H1 (cell line): ENCODE measurements at places on chromosomes 13 and 19. TPM values are rescaled to one million over a fixed set of nuclear protein-coding genes. Genes with fewer than 3 reads are reported as not detected.

GRCh38 chr13:58858870-58859371, 1227.4 kb downstream of the PCDH17 start:
- H3K4me3 ChIP-seq, result no peak overlapping the region
- H3K36me3 ChIP-seq, result no peaks in the 10 kb centered on the region
- H3K27ac ChIP-seq, result no peak overlapping the region
- no peak for DNase-seq
- H3K4me1 ChIP-seq, result no peaks in the 10 kb centered on the region
- H3K27me3 ChIP-seq, result no peaks in the 10 kb centered on the region

GRCh38 chr19:40778706-40779284, 748 bp downstream of the RAB4B start:
- peak overlapping the region; percentile 81; the same call in 1 of the 2 replicates for H3K27ac ChIP-seq
- peaks cover 4% of the 10 kb centered on the region for H3K4me1 ChIP-seq

GRCh38 chr19:10332158-10332964, 968 bp downstream of the RAVER1 start:
- H3K27ac ChIP-seq, result peak overlapping the region; percentile 76
- no peak for DNase-seq
- H3K36me3 ChIP-seq, result peaks cover 29% of the 10 kb centered on the region
- peaks cover 19% of the 10 kb centered on the region for H3K4me1 ChIP-seq

GRCh38 chr19:3398114-3398899, 31.9 kb downstream of the NFIC start:
- no peaks in the 10 kb centered on the region for H3K36me3 ChIP-seq
- H3K4me3 ChIP-seq, result no peak overlapping the region
- no peak overlapping the region for H3K27ac ChIP-seq
- DNase-seq, result no peak
- peaks cover 3% of the 10 kb centered on the region for H3K4me1 ChIP-seq

- H3K27me3 ChIP-seq, result no peaks in the 10 kb centered on the region
- H3K27ac ChIP-seq, result no peak overlapping the region
- no peak for DNase-seq
- no peak overlapping the region for H3K4me3 ChIP-seq
- no peaks in the 10 kb centered on the region for H3K4me1 ChIP-seq
Measured at GRCh38 chr13:76677043-76677442, 209.2 kb downstream of the KCTD12 start.

GRCh38 chr19:55390461-55390880, 4.7 kb downstream of the RPL28 start:
- H3K27me3 ChIP-seq, result no peaks in the 10 kb centered on the region
- H3K36me3 ChIP-seq, result peaks cover 27% of the 10 kb centered on the region
- no peak overlapping the region for H3K4me3 ChIP-seq
- no peak overlapping the region for H3K27ac ChIP-seq
- H3K4me1 ChIP-seq, result peaks cover 42% of the 10 kb centered on the region

DNA sequence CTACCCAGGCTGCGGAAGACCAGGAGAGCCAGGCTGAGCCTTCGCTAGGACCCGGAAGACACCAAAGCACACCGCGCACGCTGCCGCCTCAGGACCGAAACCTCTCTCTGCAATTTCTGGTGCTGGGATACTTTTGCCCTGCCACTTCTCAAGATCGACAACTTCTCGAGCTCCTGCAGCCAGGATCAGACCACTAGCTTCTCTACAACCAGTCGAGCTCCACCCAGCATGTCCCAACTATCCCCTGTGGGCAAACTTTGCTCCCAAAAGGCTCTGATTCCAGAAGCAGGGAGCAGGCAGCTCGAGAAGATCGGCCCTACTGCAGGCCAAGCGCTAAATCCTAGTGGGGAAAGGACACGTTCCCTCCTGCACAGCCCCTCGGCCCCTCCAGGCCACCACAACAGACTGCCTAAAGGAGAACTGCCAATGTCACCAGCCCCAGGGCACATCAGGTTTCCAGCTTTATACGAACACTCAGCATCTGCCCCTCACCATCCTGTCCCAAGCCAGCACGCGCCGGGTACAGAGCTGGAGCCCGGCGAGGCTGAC, 979 bp downstream of the AKAP8 start:
- peak overlapping the region; percentile 97 for H3K27ac ChIP-seq
- peaks cover 6% of the 10 kb centered on the region; the same call in 1 of the 2 replicates for H3K36me3 ChIP-seq
- H3K4me1 ChIP-seq, result no peaks in the 10 kb centered on the region
- peak overlapping the region; percentile 84 for H3K4me3 ChIP-seq
- DNase-seq, result no peak

Gene DACH1
- 0.57 and 0.67 TPM in 2 replicates for total RNA-seq

Gene MEDAG
- 1.6 and 2.1 TPM in 2 replicates for total RNA-seq

Gene ZNF223
- 3.9 and 4.3 TPM in 2 replicates for total RNA-seq

Gene ACP7
- 0.50 and 0.98 TPM in 2 replicates for total RNA-seq
